PC-3 (cell line): ENCODE measurements at places on chromosomes 13 and 19.

DNA sequence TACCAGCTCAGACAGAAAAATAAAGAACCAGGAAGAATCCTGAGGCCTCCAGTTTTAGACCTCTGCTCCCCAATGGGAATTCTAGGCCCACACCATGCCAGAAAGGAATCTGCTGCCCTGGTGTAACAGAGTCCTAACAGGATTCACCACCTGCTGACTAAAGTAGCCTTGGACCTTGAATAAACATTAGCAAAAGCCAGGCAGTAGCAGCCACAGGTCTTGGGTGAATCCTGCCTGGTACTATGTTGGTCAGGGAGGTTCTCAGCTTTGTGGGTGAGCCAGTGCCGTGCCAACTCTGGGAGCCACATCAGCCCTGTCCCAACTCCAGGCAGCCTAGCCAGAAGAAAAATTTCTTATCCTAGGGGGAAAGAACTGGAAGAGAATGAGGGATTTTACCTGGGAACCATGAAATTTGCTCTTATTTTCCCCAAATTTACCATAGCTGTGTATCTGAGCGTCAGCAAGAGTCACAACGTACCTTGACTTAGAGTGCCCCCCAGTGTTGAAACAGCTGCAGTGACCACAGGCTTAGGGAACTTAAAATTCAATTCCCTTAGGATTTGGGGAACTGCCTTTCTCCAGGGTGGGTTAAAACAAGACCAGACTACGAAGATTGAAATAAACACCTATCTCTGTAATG lies 1895.6 kb upstream of the PRR20A start:
- no peak for DNase-seq

DNA sequence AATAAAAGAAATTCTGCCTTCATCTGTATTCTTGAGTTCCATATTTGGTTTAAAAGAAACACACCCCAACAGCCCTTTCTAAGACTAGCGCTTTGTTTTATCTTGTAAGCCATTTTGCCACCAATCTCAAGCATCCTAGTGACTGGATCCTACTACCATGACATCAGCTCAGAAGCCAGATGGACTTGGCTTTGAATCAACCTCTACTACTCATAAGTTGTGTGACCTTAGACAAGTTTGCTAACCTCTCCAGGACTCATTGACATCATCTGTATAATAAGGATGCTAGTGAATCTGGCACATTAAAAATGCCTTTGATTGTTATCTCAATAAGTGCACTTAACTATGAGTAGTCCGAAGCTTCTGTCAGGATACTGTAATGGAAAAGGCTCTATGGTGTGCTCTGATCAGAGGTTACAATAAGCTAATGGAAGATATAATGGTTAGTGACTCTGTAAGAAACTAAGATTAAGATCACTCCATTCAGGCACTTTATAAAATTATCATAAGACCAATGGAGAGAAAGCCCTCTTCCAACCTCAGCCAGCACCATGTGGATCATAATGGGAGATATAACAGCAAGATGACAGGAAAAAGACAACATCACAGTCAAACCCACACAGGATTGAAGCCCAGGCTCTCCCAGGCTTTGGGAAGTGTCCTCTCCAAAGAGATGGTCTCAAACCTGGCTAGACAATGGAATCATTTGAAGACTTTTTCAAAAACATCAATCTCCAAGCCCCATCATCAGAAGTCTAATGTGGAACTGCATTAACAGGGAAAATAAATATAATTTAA lies 180.6 kb upstream of the MIR17HG start:
- DNase-seq, result no peak

DNA sequence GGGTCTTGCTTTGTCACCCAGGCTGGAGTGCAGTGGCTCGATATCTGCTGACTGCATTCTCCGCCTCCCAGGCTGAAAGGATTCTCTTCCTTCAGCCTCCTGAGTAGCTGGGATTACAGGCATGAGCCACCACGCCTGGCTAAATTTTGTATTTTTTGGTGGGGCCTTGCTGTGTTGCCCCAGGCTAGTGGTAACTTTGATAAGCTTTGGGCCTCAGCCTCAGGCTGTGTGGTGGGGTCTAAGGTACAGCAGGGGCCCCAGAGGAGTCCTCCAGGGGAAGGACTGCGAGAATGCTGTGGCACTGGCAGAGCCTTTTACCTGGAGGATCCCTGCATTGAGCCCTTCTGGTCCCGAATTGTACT lies 7.2 kb downstream of the DOT1L start:
- DNase-seq, result no peak

DNA sequence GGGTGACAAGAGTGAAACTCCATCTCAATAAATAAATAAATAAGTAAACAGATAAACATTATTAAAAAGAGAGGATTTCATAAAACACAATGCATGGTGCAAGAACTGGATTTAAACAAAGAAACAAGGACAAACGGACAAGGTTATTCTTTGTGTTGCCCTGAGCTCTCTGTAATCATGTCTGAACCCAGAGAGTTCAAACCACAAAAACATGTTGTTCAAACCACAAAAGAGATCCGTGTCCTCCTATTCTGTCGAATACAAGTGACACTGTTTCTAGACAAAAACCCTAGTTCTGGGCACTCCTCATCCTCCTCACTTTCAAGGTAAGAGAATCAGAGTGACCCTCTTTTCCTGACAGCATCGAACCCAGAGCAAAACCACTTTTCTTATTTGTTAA lies 4.6 kb upstream of the TPRX2 start:
- DNase-seq, result no peak
